Pons (tissue), 1 donor: ENCODE measurements at places on chromosomes 6 and 20.

DNA sequence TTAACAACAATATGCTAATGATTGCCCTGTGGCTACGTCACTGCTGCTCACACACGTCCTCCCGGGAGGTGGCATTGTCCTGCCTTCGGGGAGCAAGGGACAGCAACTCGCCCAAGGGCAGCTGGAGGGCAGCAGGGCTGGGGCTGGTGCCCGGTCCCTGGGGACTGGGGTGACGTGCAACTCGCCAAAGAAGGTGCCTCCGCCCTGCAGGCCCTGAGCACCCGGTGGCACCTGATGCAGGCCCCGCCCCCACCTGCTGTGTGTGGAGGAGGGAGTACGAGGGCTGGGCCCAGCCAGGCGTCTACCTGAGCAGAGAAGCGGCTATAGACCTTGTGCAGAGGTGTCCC, 64.8 kb upstream of the SLCO4A1 start:
- no peak for DNase-seq

DNA sequence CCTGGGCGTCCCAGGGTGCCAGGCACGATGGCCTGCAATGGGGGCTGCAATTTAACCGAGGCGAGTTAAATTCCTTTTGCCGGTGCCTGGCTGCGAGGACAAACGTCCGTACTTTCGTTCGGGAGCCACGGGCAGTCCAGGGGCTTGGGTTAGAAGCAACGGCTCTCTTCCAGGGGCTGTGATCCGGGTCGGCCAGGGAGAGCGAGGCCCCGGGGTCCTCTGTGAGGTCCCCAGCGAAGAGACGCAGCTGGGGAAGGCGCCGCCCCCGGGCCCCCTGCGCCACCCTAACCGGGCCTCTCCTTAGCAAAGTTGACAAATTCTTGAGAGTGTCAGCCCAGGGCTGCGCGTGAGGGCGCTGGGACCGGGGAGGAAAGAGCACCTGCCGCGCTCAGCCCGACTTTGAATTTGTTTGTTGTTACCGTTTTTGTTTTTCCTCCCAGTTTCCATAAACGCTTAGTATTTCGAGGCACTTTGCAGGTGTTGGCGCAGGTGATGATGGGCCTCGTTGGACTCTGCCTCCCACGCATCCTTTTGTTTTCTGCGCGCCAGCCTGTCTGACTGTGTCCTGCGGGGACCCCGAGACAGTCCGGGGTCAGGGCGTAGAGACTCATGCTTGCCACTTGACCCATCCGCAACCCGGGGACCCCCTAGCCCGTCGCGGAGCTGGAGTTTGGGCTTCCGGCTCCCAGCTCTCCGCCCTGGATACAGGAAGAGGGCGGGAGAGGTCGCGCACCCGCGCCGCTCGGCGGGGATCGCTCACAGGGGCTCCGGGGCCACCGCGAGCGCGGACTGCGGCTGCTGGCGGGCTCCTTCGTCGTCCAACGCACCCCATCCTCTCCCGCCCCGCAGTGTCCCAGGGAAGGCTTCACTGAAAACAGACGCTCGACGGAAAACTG, 5.8 kb downstream of the OLIG3 start:
- DNase-seq = no peak

- no peak for DNase-seq
Measured at GRCh38 chr6:106508834-106509233, 120.5 kb downstream of the RTN4IP1 start.

GRCh38 chr6:5315881-5316280, 54.6 kb downstream of the FARS2 start:
- peak; percentile 12 for DNase-seq

- no peak for DNase-seq
Measured at GRCh38 chr20:7090811-7091210, 323.3 kb downstream of the BMP2 start.

- no peak for DNase-seq
Measured at GRCh38 chr6:144248476-144249301, 36.4 kb upstream of the UTRN start.
